ELR (cell line): ENCODE measurements at places on chromosomes 3 and 15.

- DNase-seq = no peak
Measured at GRCh38 chr15:62914461-62915079, 128.0 kb upstream of the TPM1 start.

- DNase-seq = no peak
Measured at GRCh38 chr3:22691407-22691806, 511.7 kb upstream of the UBE2E2 start.

- peak; percentile 79 for DNase-seq
Measured at GRCh38 chr15:65184305-65184867, 756 bp downstream of the CLPX start.

GRCh38 chr3:78765671-78766485 lies 1001.9 kb downstream of the ROBO1 start:
- no peak for DNase-seq

- no peak for DNase-seq
Measured at GRCh38 chr3:173301647-173302046, 95.9 kb upstream of the NLGN1 start.

DNA sequence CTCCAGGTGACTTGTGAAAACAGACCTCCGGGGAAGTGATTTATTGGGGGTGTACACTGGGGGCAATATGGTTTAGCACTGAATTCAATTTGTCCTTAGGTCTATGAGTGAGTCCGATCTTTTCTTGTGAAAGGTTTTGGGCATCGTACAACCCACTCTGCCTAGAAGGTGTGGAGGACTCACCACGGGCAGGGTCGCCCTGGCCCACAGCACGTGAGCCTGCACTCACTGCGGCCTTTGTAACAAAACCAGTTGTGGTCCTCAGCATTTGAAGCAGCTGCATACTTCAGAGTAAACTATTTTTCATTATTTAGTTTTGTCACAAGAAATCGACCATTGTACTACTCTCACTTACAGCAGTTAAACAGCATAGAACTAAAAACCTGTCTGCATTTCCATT lies 72.6 kb upstream of the BLM start:
- no peak for DNase-seq

GRCh38 chr3:147701195-147701594 lies 292.0 kb downstream of the ZIC1 start:
- DNase-seq = no peak

GRCh38 chr3:108983051-108983450 lies 29.4 kb upstream of the GUCA1C start:
- DNase-seq = peak; percentile 27

DNA sequence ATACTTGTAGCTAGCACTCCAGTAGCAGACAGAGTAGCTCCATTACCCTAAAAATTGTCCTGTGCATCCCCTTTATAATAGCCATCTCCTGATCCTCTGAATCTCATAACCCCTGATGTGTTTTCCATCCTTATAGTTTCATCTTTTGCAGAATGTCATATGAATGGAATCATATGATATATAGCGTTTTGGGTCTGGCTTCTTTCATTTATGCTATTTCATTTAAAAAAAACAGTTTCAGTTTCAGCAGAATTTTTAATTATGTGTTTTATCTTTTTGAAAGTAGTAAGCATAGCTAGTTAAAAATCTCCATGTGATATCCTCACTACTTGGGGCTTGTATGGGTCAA lies 132.7 kb downstream of the KLF13 start:
- DNase-seq = no peak

DNA sequence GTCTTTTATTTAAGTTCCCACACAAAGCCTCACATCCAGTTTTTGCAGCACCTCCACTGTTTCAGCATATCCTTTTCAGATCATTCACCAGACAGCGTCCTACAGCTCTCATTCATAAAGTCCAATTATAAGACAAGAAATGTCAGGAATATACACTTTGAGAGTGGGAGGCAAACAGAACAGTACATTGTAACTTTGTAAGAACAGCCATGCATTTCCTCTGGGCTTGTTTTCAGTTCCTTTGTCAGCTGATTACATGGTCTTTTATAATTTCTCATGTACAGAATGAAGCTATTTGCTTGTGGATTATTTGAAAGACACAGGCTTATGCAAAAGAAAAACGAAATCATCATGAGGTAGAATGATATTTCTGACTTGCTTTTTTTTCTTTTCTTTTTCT lies 85.7 kb downstream of the SOX2 start:
- DNase-seq = no peak
